ENCODE measurements at places on chromosomes 1 and 21.

DNA sequence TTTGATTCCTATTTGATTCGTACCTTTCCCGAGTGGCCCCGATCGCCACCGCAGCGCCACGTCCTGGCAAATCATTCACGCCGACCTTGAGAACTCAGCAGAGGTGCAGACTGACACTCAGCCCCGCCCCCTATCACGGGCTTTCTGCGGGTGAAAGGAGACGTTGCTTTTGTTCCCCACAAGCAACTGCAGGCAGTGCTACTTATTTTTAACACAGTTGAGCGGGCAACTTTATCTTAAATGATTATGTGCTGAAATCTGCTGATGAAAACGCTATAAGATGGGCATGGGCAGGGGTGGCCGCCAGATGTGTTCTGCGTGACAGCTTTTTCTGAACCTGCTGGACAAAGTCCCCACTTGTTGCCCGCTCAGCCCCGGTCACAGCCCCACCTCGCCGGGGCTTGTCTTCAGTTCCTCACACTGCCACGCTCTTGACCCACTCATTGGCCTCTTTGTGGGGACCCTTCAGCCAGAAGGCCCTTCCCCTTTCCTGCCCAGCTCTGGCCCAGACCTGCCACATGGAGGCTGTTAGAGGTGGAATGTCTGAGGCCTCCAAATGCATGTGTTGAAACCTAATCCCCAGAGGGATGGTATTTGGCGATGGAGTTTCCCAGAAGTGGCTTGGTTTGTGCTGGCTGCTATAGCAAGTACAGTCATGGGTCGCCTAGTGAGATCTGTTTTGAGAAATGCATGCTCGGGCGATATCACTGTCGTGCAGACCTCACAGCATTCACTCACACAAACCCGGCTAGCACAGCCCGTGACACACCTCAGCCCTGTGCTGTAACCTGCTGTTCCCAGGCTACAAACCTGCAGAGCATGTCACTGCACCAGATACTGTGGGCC, 15.7 kb upstream of the PDXK start:
- DNase-seq, result no peak

DNA sequence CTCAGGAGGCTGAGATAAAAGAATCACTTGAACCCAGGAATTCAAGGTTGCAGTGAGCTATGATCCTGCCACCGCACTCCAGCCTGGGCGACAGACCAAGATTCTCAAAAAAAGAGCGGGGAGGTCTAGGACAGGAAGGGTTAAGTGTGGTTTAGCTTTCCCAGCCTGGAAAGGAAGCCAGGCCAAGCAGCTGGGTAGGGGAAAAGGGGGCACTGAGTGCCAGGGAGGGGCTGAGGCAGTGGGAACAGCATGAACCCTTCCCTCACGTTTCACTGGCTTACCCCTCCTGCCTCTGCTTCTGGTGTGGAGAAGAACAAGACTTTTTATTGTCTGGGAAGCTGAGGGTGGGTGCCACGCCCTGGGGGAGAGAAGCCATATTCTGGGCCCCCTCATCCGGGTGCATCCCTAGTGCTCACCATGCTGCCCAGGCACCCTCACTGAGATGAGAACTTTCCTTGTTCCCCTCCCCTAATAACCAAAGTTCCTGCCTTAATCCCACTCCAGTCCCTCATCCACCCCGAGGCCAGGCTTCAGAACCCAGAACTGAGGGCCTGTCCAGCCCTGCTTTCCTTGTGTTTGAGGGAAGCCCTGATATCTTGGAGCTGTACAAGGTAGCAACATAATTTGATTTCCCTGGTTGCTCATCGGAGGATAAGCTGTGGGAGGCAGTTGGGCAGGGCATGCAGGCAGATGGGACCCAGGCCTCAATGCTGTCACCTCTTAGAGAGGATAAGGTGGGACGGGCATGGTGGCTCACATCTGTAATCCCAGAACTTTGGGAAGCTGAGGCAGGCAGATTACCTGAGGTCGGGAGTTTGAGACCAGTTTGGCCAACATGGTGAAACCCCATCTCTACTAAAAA, 2.0 kb upstream of the LMNA start:
- no peak for DNase-seq

- no peak for DNase-seq
Observed at GRCh38 chr1:30327370-30328099, 395.9 kb downstream of the MATN1 start.

DNA sequence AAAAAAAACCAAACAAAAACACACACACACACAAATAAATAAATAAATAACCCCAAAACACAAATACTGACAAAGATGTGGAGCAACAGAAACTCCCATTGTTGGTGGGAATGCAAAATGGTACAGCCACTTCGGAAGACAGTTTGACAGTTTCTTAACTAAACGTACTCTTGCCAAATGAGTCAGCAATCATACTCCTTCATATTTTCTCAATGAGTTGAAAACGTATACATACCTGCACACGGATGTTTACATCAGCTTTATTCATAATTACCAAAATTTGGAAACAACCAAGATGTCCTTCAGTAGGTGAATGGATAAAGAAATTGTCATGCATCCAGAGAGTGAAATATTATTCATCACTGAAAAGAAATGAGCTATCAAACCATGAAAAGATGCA, 23.5 kb downstream of the ASAP3 start:
- no peak for DNase-seq

DNA sequence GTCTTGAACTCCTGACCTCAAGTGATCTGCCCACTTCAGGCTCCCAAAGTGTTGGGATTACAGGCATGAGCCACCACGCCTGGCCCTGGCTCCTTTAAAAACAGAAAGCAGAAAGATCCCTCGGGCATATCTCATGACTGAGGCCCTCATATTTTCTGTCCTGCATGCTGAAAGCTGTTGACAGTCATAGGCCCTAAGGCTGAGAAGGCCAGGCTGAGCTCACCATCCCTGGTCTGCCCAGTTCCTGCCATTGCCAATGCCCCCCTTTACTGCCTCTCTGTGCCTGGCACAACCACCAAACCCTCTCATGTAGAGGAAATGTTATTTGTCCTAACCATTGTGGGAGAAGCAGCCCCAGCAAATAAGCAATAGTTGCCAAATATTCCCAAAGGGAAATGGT, 12.7 kb downstream of the CD34 start:
- DNase-seq, result no peak

DNA sequence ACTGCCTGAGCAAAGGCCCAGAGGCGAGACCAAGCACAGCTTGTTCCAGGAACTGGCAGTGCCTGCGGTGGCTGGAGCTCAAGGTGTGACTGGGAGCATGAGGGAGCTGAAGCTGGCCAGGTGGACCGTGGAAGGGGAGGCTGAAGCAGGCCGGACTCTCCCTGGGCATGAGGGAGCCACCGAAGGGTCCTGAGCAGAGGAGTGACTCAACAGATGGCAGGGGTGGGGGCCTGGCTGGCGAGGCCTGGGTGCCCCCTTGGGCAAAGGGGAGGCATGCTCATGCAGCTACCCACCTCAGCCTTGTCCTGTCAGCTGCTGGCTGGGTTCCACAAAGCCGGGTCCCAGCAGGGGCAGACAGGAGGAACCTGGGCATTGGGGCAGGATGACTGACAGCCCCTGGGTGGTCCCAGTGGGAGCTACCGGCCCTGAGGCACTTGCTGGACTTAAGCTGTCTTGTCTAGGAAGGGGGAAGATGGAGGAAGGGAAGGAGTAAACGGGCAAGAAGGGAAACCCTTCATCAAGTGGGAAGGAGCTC, 118.9 kb downstream of the LACTBL1 start:
- DNase-seq, result no peak

DNA sequence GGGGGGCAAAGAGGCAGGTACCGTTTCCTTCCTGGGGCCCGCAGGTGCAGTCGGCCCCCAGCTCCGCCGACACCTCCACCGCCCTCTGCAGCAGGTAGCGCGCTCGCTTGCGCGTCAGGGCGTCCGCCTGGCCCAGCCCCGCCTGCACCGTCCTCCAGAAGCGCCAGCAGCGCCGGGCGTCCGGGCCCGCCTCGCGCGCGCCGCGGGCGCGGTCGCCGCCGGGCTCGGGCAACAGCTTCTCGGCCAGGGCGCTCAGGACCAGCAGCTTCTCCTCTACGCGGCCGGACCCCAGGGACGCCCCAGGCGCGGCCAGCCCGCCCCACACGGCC, 863 bp downstream of the TARBP1 start:
- no peak for DNase-seq

GRCh38 chr1:180062452-180062971, 92.2 kb upstream of the QSOX1 start:
- DNase-seq, result no peak

DNA sequence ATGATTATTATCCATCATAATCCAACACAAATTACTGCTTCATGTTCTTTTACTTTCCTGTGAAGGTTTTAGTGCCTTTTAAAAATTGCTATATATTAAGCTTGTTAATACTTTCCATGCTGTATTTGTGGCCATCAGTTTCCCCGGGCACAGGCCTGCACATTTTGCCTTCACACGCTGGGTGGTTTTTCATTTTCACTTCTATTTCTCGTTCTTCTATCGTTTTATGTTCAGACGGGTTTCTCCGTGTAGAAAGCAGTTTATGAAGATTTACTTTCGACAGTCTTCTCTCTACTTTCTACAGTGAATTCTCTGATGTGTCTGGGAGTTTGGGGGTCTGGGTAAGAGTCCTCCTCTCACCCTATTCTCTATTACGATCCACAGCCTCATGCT, 9.5 kb downstream of the RUNX3 start:
- DNase-seq, result no peak

Measured in epithelial cell of prostate (primary cell).